ENCODE measurements at places on chromosomes 12 and 14.
A peak's percentile ranks its signal among the peaks of the same experiment; 100 is the strongest.

DNA sequence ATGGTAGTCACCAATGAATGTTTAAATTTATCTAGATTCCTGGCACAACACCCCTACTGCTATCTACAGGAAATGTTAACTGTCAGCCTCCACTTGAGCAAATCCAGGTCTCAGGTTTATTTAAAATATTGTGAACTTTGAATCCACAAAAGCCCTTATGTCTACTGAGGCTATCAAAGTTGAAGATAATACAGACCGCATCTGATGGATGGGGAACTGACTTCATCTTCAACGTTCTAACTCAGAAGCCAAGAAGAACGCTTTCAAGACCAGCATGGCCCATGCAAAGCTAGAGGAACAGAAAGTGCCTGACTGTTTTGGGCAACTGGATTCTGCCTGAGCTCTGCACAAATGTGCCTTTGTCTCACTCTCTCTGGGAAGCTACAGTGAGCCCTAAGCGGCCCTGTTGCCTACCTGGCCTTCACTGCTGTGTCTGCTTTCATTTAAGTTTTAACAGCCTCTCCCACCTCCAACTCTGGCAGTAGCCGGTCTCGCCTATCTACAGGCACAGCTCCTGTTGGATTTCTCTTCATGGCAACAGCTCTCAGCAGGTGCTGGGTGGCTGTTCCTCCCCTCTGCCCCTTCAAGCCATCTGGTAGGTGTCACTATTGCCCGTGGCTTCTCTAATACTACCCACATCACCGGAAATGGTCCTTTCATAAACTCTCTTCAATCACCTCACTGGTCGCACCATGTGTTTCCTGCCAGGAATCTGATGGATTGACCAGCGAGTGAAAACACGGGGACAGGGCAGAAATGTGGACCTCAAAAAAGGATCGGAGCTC lies 112.1 kb upstream of the OVCH1 start:
- no peak for DNase-seq

- peak; percentile 56 for DNase-seq
Measured at GRCh38 chr12:100826323-100826722, 31.7 kb downstream of the ANO4 start.

GRCh38 chr12:21971344-21971743 lies 30.1 kb upstream of the ABCC9 start:
- no peak for DNase-seq

- DNase-seq = no peak
Measured at GRCh38 chr12:45540661-45541341, 188.7 kb upstream of the ARID2 start.

DNA sequence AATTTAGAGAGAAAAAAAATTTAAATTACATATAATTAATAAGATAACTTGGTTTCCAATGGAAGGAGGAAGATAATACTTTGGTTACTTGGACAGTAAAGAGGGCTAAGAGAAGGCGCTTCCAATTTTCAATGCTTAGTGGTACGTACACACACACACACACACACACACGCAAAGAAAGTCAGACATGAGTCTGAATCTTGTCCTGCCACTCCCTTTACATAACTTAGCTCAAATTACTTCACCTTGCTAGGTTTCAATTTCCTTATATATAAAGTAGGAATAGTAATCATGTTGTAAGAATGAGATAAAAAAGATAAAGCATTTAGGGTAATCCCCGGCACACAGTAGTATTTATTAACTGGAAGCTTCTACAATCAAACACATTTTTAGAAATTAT lies 39.7 kb upstream of the VCPKMT start:
- no peak for DNase-seq

- peak; percentile 47 for DNase-seq
Measured at GRCh38 chr14:73227812-73228781, 9.2 kb upstream of the PAPLN start.

GRCh38 chr14:99870617-99871016 lies 77.4 kb downstream of the EML1 start:
- no peak for DNase-seq

DNA sequence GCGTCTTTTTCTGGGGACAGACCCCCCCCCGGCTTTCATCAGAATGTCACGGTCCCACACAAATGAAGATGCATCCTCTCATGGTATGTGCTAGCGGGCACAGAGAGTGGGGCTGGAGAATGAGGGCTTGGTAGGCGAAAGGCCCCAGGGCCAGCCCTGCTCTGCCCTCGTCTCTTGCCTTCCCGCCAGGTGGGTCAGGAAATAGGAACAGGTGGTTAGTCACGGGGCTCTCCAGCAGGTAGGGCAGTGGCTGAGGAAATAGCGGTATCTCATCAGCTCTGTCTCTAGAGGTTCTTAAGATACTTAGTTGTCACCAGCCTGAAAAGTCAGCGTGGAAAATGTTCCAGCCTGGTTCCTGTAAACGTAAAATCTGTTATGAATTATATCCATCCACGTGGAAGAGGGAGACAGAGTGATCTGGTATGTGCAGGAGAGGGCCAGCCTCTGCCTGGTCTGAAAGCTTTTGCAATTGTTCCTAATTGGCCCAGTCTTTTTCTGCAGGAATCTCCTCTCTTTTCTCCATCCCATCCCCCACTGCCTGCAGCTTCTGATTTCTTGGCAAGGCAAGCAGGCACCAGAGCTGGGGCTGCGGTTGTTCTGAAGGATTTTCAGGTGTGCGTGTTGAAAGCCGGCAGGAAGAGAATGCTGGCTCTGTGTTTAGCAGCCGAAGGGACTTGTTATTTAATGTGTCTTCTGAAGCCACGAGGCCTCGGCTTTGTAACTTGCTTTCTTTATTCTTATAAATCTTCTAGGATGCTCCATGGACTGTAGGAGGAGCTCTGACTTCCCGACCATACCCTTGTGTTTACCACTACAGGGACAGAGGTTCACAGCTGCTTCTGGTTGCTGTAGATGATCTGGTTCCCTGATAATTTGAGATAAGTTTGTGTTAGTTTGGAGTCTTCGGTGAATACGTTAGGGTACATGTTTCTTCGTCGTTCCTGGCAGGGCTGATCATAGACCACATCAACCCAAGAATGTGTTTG lies 131.1 kb downstream of the CACNA1C start:
- no peak for DNase-seq

All from spinal cord (tissue), 10 donors.